ENCODE measurements at places on chromosomes 7 and 10.

DNA sequence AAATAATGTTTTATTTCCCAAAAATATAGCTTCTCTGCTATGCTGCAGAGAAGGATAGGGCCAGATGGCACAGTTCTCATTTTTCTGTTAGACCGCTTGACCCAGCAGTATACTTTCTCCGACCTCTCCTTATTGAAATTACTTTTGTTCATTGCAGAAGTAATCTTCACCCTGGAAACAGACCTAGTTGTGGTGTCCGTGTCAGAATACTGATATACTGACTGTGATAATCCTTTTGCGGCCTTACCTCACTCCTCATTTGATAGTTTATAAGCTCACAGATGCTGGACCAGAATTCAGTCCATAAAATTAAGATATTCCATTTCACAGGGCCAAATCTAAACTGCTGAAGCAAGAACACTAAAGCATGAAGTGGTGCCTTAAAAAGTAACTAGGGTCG is 260.6 kb upstream of the DKK1 start:
- DNase-seq: no peak

GRCh38 chr7:105027176-105027853 is 13.3 kb downstream of the KMT2E start:
- no peak for DNase-seq

- peak; percentile 45 for DNase-seq
Observed at GRCh38 chr10:102660888-102661657, 16.8 kb downstream of the TRIM8 start.

DNA sequence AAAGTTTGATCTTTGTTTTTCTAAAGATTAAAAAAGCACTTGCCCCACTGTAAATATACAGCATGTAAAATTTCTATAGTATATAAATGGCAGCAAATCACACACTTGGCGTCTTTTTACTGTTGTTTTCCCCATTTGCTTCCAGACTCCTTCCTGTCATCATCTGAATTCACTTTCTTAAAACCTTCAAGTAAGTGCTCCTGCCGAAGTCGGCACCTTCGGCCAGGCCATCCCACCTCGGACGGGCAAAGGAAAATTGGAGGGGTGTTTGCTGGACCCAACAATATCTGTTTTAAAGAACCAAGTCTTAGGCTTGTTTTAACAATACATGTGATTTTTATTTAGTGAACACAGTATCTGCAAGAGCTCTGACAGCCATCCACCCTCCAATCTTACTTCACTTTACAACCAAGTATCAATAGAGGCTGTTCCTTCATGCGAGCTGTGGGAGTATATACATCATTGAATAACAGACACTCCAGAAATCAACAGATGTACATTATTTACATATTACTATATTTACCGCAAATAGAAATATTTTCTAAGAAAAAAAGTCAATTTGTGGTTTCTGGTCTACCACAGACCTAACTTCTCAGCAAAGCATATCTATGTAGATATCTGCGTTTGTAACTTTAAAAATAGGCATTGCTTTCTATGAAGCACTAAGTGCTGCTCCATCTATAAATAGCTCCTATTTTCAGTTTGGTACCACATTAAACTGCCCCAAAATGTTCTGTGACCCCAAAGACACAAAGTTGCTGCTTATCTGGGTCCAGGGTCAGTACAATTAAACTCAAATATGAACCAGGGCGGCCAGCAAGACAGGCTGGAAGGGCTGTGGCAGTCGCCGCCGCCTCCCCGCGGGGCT is 110.7 kb downstream of the CYTH3 start:
- peak; percentile 29 for DNase-seq

All from fibroblast of skin of right biceps (primary cell).